ENCODE measurements at places on chromosomes 1 and 21. TPM values are rescaled to one million over a fixed set of nuclear protein-coding genes. Genes with fewer than 3 reads are reported as not detected.
A peak's percentile ranks its signal among the peaks of the same experiment; 100 is the strongest.

DNA sequence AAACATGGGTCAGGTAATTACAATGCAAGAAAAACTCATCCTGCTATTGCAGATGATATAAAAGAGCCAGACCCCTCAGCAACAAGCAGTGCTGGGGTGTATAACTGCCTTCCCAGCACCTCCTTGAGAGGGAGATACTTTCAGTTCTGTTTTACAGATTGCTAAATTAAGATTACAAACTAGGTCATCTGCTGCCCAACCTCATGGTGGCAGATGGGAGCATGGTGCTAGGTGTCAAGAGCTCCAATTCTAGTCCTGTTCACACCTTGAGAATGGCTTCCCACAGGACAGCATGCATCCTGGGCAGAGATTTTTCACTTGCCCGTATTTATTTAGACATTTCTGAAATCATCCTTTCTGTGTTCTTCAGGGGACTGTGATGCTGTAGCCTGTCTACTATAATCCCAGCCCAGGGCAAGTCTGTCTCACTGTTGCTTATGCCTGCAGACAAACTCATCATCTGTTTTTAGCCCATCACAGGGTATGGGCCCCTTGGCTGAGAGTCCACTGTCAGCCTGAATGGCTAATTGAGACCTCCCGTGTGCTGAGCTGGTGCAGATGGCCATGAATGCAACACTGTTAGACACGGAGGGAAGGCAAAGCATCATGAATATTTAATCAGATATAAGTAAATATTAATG lies 40.2 kb upstream of the PBX1 start:
- no peaks in the 10 kb centered on the region for H3K4me1 ChIP-seq
- H3K4me3 ChIP-seq, result no peak overlapping the region
- DNase-seq, result no peak
- no peak overlapping the region for H3K27ac ChIP-seq

SLC44A3 gene
- polyA plus RNA-seq, result not detected

LHX4 gene
- not detected for polyA plus RNA-seq

GRCh38 chr21:26709090-26709489 lies 136.0 kb upstream of the CYYR1 start:
- H3K27me3 ChIP-seq, result no peaks in the 10 kb centered on the region
- no peaks in the 10 kb centered on the region for H3K36me3 ChIP-seq
- no peak overlapping the region for H3K4me3 ChIP-seq
- H3K4me1 ChIP-seq, result no peaks in the 10 kb centered on the region

TARDBP gene
- 29.4 TPM for polyA plus RNA-seq

C1orf21 gene
- 1.1 TPM for polyA plus RNA-seq

DNA sequence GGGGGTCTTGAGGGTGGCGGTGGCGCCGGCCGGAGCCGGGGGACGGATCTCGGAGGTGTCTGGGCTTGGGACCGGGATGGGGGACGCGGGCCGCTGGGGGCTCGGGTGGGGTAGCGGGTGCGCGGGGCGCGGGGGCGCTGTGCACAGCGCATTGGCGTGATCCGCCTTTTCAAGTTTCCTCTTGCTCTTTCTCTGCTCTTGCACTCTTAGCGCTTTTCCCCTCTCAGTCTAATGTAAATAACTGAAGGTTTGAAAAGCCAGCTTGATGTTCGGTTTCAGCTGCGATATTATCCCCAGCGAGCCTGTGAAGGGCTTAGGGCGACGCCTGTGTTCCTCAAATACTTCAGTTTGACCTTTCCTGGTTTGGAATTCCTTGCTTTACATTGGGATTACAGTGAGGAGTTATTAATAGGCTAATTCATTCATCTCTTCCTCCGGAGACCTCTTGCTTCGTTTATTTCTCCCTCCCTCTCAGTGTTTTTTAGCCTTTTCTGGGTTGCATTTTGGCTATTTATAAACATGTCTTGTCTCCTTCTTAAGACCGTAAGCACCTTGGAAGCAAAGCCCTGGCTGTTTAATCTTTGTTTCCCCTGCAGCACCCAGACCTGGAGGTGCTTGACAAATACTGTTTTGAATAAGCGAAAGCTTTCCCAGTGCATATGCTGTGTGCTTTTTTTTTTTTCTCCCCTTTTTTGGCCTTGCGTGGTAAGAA lies 693 bp downstream of the RAB4A start:
- H3K4me3 ChIP-seq, result peak overlapping the region; percentile 77
- no peak for DNase-seq
- H3K27ac ChIP-seq, result peak overlapping the region; percentile 77
- no peaks in the 10 kb centered on the region for H3K27me3 ChIP-seq
- H3K36me3 ChIP-seq, result no peaks in the 10 kb centered on the region

GRCh38 chr21:34890724-34891612 lies 158.1 kb downstream of the RUNX1 start:
- H3K4me3 ChIP-seq, result peak overlapping the region; percentile 46
- H3K4me1 ChIP-seq, result peaks cover 29% of the 10 kb centered on the region
- no peaks in the 10 kb centered on the region for H3K27me3 ChIP-seq
- no peaks in the 10 kb centered on the region for H3K36me3 ChIP-seq
- H3K27ac ChIP-seq, result peak overlapping the region; percentile 98

EXO1 gene
- polyA plus RNA-seq, result 0.26 TPM

- H3K4me1 ChIP-seq, result peaks cover 34% of the 10 kb centered on the region
- peaks cover 32% of the 10 kb centered on the region for H3K36me3 ChIP-seq
- H3K27me3 ChIP-seq, result no peaks in the 10 kb centered on the region
- no peak overlapping the region for H3K27ac ChIP-seq
- peak; percentile 64 for DNase-seq
- H3K4me3 ChIP-seq, result peak overlapping the region; percentile 75
Measured at GRCh38 chr1:155070721-155071569, 7.4 kb downstream of the EFNA4 start.

AQP10 gene
- 0.09 TPM for polyA plus RNA-seq

DNA sequence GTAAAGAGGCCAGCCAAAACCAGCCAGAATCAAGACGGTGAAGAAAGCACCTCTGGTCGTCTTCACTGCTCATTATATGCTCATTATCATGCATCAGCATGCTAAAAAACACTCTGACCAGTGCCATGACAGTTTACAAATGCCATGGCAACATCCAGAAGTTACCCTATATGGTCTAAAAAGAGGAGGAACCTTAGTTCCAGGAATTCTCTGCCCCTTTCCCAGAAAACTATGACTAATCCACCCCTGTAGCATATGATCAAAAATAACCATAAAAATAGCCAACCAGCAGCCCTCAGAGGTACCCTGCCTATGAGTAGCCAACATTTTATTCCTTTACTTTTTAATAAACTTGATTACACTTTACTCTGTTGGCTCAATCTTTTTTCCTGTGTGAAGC lies 34.2 kb upstream of the PBX1 start:
- H3K27ac ChIP-seq, result no peak overlapping the region
- no peak for DNase-seq
- H3K36me3 ChIP-seq, result no peaks in the 10 kb centered on the region
- no peaks in the 10 kb centered on the region for H3K4me1 ChIP-seq
- no peak overlapping the region for H3K4me3 ChIP-seq

- no peak overlapping the region for H3K4me3 ChIP-seq
- no peaks in the 10 kb centered on the region for H3K4me1 ChIP-seq
- no peaks in the 10 kb centered on the region for H3K36me3 ChIP-seq
- H3K27ac ChIP-seq, result no peak overlapping the region
Measured at GRCh38 chr1:14907416-14907815, 246.1 kb upstream of the TMEM51 start.

DNA sequence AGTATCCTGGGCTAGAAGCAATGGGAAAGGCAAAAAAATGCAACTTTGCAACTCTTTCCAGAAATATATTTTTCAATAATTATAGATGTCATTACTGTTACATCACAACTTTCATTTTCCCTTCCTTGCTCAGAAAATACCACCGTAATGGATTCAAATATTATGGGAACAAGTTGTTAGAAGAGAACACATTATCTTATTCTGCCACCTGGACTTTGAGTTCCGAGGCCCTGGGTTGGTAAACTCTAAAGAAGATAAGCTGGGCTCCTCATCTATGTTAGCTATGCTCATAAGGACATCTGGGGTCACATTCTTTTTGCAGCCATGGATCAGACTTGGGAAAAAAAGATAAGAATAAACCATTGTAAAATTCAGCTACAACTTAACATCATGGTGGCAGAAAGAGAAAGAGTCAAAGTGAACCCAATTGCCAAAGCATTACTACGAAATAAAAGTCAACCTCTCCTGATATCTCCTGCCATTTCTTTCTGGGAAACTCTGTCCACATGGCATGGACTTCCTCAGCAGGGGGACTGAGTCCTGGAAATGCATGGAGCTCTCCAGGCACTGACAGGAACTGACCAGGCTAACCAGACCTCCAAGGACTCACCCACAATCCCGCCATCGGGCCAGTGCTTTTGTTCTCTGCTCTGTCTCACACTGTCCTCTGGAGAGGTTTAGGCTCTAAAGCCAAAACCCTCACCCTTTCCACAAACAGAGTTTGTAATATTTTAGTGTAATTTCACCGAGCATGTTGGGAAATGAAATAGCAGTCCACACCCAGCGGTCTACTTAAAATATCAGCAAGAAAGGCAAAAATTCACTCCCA lies 499.1 kb upstream of the RUNX1 start:
- no peak overlapping the region for H3K27ac ChIP-seq
- DNase-seq, result no peak
- H3K4me1 ChIP-seq, result no peaks in the 10 kb centered on the region
- H3K4me3 ChIP-seq, result no peak overlapping the region
- no peaks in the 10 kb centered on the region for H3K27me3 ChIP-seq

OR2M3 gene
- not detected for polyA plus RNA-seq

- no peaks in the 10 kb centered on the region for H3K36me3 ChIP-seq
- no peaks in the 10 kb centered on the region for H3K27me3 ChIP-seq
- no peak for DNase-seq
- no peaks in the 10 kb centered on the region for H3K4me1 ChIP-seq
- H3K4me3 ChIP-seq, result no peak overlapping the region
Measured at GRCh38 chr21:14454016-14455009, 71.4 kb upstream of the HSPA13 start.

- H3K36me3 ChIP-seq, result no peaks in the 10 kb centered on the region
- no peak overlapping the region for H3K27ac ChIP-seq
- no peak for DNase-seq
- no peak overlapping the region for H3K4me3 ChIP-seq
- no peaks in the 10 kb centered on the region for H3K4me1 ChIP-seq
- H3K27me3 ChIP-seq, result no peaks in the 10 kb centered on the region
Measured at GRCh38 chr1:78437941-78438340, 52.8 kb upstream of the PTGFR start.

- no peaks in the 10 kb centered on the region for H3K4me1 ChIP-seq
- H3K4me3 ChIP-seq, result no peak overlapping the region
- no peak overlapping the region for H3K27ac ChIP-seq
- H3K27me3 ChIP-seq, result no peaks in the 10 kb centered on the region
Measured at GRCh38 chr1:57058652-57059501, 93.1 kb upstream of the C8B start.

DNA sequence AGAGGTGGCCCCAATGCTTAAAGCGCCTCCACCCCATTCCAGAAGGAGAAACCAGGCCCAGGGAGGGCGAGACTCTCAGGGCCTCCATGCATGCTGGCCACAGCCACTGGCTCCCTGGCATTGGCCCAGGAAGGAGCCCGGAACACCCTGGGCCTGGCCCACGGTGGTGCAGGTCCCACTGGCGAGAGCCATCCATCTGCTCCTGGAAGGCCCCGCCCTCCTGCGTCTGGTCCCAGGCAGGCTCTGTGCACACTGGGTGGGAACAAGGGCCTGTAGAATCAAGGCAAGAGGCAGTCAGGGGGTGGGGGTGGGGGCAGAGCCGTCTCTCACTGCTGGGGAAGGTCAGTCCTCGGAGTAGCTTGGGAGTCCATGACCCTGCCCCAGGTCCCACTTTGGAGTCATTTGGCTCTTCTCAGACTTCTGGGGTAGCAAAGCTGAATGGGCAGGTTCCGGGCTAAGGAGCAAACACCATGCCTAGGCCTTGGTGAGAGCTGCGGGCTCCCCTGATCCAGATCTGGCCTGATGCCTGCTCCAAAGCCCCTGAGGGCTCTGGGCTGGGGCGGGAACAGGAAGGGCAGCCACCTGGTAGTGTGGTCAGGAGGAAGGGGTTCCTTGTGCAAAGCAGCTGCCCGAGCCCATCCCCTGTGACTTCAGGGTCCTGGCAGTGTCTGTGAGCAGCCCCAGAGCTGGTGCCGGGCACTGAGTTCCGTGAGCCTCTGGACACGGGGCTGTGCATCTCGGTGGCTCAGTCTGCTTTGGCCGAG lies 107.0 kb upstream of the ARHGEF16 start:
- no peak overlapping the region for H3K4me3 ChIP-seq
- H3K4me1 ChIP-seq, result no peaks in the 10 kb centered on the region
- DNase-seq, result no peak
- no peaks in the 10 kb centered on the region for H3K36me3 ChIP-seq

ATPAF1 gene
- 45.4 TPM for polyA plus RNA-seq

GRCh38 chr1:94527447-94528031 lies 14.0 kb downstream of the F3 start:
- H3K36me3 ChIP-seq, result peaks cover 38% of the 10 kb centered on the region
- no peaks in the 10 kb centered on the region for H3K4me1 ChIP-seq
- no peak for DNase-seq
- no peak overlapping the region for H3K27ac ChIP-seq
- no peak overlapping the region for H3K4me3 ChIP-seq

DNA sequence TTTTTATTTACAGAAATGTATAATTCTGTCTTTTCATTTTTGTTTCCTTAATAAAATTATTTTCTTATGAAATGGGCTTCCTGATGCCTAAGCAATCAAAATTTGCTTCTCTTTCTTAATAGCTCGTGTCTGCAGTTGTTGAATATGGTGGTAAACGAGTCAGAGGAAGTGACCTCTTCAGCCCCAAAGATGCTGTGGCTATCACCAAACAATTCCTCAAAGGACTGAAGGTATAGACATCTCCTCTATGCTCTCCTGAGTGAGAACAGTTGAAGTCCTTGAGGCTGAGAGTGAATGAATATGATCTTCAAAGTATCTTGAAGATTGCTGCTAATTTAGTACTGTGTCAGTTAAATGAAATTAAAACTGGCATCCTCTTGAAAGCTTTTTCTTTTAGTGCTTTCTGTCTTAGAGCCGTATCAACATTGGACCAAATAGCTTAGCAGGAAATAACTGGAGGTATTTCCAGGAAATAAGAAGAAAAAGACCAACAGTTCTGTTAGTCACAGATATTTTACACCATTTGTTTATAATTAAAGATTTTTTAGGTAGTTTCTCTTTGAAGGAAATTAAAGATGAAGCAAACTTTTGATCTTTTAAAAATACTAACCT lies 24.7 kb downstream of the VPS45 start:
- H3K4me3 ChIP-seq, result no peak overlapping the region
- peaks cover 30% of the 10 kb centered on the region for H3K4me1 ChIP-seq
- no peak for DNase-seq
- peaks cover 32% of the 10 kb centered on the region for H3K36me3 ChIP-seq

GRCh38 chr1:62508187-62508758 lies 71.4 kb downstream of the USP1 start:
- peak; percentile 17 for DNase-seq
- H3K4me1 ChIP-seq, result no peaks in the 10 kb centered on the region
- H3K36me3 ChIP-seq, result no peaks in the 10 kb centered on the region
- H3K27me3 ChIP-seq, result no peaks in the 10 kb centered on the region
- H3K27ac ChIP-seq, result no peak overlapping the region

COL18A1 gene
- polyA plus RNA-seq, result 0.80 TPM
